ENCODE measurements at places on chromosomes 2 and 18.
A peak's percentile ranks its signal among the peaks of the same experiment; 100 is the strongest.

DNA sequence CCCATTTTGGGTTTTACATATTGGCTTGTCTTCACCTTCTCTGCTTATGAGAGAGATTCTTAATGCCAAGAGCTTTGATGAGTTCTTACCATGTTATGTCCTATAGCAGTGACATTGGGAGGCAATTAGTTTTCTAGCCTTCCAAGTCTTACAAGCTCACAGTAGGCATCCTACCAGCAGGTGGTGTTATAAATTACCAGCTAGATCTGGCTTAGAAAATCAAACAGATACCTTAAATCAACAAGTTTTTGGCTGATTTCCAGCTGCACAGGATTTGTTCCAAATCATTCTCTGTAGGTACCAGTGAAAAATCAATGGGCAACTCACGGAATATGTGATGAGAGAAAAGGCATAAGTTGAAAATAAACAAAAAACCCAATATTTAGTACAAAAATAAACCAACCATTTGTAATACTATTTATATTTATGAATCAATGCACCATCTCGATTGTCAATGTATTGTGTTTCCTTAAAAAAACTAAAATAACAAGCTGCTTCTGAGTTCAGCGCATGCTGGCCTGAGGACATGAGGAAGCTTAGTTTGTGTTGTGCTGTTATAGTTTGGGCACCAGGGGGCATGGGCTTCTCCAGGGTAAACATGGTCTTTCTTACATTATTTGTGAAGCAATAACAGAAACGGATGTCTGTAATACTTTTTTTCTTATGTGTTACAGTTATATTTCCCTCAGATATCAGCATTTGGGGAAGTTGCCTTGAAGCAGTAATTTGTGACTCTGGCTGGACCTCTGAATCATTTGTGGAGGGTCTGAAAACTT is 34.1 kb upstream of the NXPH2 start:
- ATAC-seq = no peak

- peak; percentile 76 for ATAC-seq
Measured at GRCh38 chr2:231191896-231192872, 6.2 kb upstream of the ARMC9 start.

GRCh38 chr2:172081221-172082022 is 3.9 kb upstream of the DLX1 start:
- no peak for ATAC-seq

DNA sequence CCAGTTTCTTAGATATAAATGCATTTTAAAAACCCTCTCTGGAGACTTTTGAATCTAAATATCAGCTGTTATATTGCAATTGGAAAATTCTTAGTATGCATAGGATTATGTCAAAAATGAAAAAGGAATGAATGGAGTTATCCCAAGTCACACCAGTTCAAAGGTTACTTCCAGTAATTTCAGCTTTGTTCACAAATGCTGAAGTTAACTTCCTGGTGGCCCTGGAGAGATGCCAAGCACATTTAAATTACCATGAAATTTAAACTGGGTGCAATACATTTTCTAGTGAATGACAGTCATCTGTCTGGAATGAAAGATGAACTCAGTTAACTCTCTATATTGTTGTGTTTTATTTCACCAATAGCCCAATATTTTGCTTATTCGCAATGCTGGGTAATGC is 753.9 kb downstream of the SUCLG1 start:
- no peak for ATAC-seq

GRCh38 chr2:107027205-107027604 is 141.2 kb upstream of the ST6GAL2 start:
- no peak for ATAC-seq

DNA sequence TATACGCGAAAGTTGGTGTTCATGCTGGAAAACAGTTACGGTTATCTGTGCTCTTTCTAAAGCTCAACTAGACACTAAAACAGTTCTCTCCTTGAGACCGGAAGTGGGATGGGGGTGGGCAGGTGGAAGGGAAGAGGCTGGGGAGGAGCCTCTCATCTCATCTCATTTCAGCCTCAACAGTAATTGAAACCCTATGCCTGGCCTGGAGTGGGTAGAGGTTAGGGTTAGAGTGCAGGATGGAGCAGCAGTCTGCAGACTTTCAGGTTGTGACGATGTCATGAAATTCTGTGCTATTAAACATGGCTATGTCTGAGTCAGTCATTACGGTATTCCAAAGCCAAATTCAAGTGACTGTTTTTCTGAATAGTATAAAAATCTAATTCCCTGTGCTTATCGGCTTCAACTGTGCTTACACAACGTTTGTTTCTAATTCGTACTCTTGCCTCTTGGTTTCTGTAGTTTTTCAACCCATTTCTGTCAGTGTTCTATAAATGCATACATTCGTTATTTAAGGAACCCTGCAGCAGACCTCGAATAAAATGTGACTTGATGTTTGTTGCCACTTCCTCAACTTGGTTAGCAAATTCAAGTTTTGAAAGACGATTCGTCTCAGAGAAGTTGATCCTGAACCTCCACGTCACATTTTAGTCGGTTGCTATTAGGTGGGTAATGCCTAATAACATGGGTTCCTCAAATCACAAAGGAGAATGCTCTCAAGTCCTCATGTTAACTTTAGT is 75.8 kb upstream of the TCF7L1 start:
- ATAC-seq = no peak

- no peak for ATAC-seq
Measured at GRCh38 chr2:42944779-42945415, 152.5 kb upstream of the HAAO start.

- peak; percentile 85 for ATAC-seq
Measured at GRCh38 chr18:59697236-59697932, at the start of gene CCBE1. Gene CCBE1 (minus strand): TSS chr18:59697423.

GRCh38 chr2:112482309-112483041 is 519 bp downstream of the TTL start:
- ATAC-seq = peak; percentile 51

GRCh38 chr2:28622101-28622499 is 126.2 kb downstream of the PLB1 start:
- ATAC-seq = no peak

All from gastroesophageal sphincter (tissue), 4 donors.